SIG-M5 (cell line): ENCODE measurements at places on chromosomes 3 and 15.

DNA sequence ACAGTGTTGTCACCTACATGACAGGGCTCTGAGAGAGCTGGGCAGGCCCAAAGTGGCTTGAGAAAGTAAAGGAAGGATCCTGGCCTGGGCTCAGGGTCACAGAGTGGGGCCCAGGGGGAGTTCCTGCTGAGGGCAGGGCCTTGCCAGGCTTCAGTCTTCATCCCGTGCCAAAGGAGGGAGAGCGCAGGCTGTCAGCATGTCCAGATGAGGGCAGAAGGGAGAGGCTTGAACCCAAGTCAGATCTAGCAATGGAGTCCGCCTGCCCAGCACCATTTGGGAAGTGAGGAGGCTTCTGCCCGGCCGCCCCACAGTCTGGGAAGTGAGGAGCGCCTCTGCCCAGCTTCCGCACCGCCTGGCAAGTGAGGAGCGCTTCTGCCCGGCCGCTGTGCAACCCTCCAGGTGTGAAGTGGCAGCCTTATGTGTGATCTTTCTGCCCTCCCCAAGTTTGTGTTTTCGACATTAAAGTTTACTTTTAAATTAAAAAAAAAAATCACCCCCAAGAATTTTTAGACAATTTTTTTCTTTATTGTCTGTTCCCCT is 303.6 kb upstream of the PROK2 start:
- DNase-seq: no peak

- DNase-seq: no peak
Measured at GRCh38 chr3:50237133-50237651, 1.2 kb downstream of the GNAI2 start.

DNA sequence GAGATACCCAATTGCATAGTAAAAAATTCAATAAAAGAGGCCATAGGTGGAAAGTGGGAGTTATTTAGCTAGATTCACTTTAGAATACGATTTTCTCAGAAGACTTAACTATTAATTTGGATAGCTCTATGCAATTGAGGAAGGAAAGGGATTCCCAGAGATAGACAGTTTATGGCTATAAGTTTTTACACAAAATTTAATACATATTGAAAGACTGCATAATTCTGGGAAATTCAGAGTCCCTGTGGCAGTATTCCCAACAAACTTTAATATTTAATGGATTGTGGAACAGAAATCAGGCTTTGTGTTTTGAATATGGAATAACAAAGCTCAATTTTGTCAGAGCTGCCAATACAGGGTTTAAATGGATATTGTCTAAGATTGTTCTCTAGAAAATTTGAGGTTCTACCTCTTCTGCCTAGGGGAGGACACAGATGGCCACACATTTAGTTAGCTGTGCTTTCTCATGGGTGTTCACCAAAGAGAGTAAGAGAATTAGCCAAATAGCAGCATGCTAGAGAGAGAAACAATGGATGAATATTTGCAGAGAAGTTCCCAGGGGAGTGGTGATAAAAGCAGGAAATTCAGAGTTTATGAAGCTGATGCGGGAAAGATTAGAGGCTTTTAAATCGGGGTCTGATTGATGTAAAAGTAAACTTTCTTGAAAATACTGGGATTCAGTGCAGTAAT is 8.5 kb downstream of the ISL2 start:
- DNase-seq: no peak

GRCh38 chr15:78855746-78856145 is 16.9 kb upstream of the MORF4L1 start:
- no peak for DNase-seq

GRCh38 chr3:69941037-69941436 is 58.5 kb upstream of the SAMMSON start:
- no peak for DNase-seq

DNA sequence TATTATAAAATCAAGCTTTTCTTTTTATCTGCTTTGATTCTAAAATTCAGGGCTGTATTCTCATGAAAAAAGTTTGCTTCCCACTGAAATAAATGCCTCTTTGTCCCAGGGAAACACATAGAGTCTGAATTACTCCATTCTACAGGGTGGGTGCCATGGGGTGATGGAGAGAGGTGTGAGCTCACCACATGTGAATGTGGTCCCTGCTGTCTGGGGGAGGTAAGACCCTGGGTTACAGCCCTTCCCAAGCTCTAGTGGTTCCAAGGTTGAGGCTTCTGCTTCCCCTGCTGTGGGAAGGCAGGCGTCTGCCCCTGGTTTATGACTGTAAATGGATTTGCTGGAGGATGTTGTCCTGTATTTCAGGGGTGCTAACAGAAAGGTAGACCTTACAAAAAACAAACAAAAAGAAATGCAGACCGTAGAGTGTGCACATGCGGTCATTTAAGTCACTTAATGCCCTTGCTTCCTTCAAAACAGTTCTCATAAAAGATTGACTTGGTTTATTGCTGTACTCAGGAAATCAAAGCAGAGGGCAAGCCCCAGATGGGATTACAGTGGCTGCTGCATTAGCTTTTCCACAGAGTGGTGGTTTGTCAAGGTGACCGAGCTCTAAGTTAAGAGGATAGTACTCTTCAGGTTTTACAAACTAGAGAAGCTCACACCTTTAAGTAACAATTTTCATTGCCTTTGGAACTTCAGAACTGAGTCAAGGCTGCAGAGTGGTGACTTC is 49.2 kb downstream of the CTDSPL start:
- DNase-seq: no peak

DNA sequence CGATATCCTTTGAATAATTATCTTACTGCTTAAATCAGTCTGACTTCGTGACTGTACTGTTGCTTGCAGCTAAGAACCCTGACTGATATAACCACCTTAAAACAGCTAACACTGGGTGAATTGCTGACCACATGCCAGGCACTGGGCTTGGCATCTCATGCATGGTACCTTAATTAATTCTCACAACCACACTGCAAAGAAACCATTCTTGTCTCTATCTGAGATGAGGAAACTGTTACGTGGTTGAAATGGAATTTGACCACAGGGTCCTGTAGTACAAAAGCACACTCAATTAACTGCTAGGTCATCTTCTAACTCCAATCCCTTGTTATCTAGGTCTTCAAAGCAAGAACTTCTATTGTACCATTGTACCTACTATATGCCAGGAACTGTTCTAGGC is 92.7 kb upstream of the PRICKLE2 start:
- DNase-seq: no peak

DNA sequence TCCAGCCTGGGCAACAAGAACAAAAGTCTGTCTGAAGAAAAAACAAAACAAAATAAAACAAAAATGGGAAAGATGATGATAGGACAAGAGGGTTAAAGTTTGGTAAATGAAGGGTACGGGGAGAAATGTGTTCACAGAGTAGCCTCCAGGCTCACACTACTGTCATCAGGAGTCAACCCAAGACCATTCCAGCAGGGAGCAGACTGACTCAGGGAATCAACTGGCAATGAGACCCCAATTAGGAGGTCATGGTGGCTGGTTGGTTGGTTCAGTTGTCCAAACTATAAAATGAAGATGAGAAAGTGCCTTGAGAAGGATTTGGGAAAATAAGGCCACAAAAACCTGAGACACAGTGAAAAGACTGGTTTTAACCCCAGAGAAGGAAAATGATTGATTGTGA is 51.8 kb downstream of the KLHL6 start:
- no peak for DNase-seq

DNA sequence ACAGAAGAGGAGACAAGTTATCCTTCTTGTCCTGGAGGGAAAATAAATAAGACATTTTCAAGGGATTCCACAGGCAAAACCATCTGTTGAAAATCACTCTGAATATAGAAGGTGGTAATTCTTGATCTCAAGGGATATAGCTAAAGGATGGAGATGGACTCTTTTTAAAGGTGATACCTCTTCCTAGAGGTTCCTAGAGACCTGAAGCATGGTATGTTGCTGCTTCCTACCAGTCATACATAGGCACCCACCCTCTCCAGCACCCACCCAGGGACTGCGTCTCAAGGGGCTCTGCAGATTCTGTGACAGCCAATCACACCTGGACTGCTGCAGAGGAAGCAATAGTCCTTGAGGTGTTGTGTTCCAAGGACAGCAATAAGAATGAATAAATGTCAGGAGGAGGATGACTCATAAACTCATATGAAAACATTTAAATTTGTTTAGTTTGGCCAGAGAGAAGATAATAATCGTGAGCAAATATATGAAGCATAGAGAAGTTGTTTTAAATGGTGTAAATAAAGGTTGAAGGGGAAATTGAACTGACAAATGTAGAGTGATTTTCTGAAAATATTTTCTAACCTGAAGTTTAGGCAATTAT is 741.6 kb upstream of the CBLB start:
- DNase-seq: no peak

- DNase-seq: no peak
Measured at GRCh38 chr3:142975316-142975995, 12.0 kb upstream of the PAQR9 start.

DNA sequence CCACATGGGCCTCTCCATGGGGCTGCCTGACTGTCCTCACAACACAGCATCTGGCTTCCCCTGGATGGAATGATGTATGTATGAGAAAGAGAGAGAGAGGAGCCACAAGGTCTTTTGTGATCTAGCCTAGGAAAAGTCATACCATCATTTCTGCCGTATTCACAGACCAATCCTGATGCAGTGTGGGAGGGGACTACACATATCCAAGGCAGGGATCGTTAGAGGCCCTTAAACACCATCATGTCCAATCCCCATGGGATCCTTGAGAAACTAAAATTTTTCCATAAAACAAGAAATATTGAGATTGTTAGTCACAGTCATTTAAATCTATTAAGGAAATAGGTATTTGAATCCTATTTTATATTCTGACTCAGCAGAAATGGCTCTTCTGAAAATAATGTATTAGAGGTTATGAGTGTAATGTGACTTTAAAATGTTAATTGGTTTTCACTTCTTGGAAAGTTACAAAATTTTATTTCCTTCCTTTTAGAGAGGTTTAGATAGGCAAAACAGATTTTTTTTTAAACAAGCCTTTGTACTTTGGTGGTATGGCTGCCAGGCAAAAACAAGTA is 65.1 kb upstream of the TSC22D2 start:
- DNase-seq: no peak

DNA sequence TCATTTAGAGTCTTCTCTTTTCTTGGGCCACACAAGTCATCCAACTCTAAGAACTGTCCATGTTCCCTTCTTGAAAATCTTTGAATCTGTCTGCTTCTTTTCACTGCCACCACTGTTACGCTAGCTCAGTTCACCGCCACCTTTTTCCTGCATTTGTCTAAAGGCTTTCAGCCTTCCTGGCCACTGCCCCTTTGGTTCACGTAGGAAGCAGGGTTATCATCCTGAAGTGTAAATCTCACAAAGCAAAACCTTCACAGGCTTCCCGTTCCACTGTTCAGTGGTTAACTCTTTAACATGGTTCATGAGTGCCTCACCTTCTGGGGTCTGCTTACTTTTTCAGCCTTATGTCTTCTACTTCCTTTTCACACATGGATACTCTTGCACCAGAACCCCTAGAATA is 26.3 kb upstream of the CCDC39 start:
- DNase-seq: no peak

DNA sequence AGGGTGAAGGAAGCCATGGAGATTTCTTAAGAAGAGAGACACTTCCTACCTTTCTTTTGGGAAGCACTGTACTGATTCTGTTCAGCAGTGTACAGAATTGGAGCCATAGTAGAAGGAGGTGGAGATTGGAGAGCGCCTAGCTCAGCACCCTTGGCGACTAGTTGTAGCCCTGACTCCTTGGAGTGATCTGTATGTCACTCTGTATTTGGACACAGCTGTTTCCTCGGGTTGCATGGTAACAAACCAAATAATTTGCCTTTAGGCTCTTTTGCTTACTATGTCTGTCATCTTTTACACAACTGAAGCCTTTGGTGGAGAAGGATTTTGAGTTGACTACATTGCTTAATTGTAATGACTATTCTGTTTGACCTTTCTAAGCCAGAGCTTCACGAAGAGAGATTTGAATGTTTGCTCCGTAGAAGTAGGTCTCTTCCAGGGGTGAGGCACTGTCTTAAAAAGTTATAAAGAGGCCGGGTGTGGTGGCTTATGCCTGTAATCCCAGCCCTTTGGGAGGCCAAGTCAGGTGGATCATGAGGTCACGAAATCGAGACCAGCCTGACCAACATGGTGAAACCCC is 77.1 kb downstream of the AKAP13 start:
- no peak for DNase-seq

- no peak for DNase-seq
Measured at GRCh38 chr15:52104532-52105004, 8.0 kb downstream of the BCL2L10 start.

DNA sequence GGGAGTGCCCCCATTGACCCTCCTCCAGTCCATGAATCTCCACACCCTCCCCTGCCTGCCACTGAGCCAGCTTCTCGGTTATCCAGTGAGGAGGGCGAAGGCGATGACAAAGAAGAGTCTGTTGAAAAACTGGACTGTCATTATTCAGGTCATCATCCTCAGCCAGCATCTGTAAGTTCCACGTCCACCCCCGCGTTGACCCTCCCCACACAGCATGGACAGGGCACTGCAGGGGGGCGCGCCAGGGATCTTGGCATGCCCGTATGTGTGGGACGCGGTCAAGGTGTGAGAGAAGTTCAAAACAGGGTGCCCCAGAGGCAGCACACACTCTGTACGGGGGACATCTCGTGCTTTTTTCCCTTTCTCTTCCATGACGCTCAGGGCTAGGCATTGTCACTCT is 33.1 kb downstream of the PSMD6 start:
- no peak for DNase-seq

GRCh38 chr15:56815247-56815646 is 81.9 kb upstream of the ZNF280D start:
- DNase-seq: no peak

DNA sequence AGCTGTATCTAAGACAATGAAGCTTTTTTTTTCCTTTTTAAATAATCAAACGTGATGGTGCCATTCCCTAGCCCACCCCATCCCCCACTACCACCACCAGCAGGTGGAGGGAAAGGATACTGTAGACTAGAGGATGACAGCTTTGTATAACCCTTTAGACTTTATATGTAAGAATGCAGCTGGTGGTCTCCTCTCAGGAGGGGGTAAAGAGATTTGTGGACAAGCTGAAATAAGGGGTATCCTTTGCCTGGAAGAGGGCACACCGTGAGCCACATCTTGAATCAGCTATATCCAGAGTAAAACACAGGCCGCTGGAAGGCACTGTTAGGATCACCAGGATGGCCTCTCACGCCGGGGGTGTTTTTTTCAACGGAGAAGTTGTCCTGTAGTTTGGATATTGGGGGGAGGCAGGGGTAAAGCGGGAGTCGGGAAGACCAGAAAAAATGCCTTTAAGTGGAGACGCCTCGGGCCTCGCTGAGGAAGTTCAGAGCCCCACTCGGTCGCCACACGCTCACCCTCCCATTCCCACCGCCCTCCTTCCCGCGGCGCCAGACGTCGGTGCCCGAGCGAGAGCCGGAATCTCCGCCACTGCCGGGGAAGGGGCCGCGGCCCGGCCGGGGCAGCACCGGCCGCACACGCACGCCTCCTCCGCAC is 986 bp downstream of the KPNA4 start:
- DNase-seq: no peak

GRCh38 chr3:161950318-161950868 is 453.8 kb downstream of the OTOL1 start:
- DNase-seq: no peak

DNA sequence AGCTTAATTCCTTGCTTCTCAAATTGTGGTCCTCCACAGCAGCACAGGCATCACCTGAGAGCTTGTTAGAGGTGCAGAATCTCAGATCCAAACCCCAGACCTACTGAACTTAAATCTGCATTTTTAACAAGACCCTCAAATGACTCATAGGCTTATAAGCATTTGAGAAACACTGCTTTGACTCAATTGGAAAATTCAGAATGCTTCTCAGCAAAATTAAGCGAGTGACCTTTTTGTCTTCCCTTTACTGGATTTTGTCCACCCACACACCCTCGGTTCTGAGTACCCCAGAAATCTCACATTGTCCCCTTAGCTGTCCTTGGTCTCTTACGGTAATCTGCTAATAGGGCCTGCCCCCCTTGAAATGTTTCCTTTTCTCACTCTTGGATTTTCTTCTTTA is 17.9 kb downstream of the CD80 start:
- no peak for DNase-seq
